IMR-90 (cell line): ENCODE measurements at places on chromosomes 7 and 10. TPM values are rescaled to one million over a fixed set of nuclear protein-coding genes. Genes with fewer than 3 reads are reported as not detected.
A peak's percentile ranks its signal among the peaks of the same experiment; 100 is the strongest.

Gene ZFAND2A
- total RNA-seq: 9.4 and 11.8 TPM in 2 replicates

Gene EPO
- not detected in 2 replicates for total RNA-seq

Gene MACC1
- total RNA-seq: under 0.01 TPM in 2 replicates

Gene ITPRID1
- total RNA-seq: not detected in 2 replicates

Gene FEZF1
- total RNA-seq: not detected in 2 replicates

Gene OR13A1
- not detected in 2 replicates for total RNA-seq

DNA sequence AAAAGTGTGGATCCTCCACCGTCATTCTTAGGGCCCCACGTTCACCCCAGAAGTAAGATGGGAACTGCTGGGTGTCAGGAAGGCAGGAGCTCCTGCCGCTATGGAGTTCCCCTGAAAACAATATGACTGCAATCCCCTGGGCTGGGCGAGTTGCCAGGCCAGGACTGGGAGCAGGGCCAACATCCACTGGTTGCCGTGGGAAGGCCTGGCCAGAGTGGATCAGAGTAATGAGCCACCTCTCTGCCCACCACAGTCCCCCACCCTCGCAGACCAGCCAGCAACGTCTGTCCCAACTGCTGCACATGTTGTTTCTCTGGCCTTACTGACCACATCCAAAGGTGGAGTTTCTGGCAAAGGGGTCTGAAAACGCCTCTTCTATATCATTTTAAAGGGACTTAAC, 86.6 kb downstream of the STRA8 start:
- H3K4me1 ChIP-seq: peaks cover 2% of the 10 kb centered on the region
- H3K4me3 ChIP-seq: no peak overlapping the region
- no peak overlapping the region for H3K27ac ChIP-seq
- H3K27me3 ChIP-seq: peaks cover 11% of the 10 kb centered on the region

DNA sequence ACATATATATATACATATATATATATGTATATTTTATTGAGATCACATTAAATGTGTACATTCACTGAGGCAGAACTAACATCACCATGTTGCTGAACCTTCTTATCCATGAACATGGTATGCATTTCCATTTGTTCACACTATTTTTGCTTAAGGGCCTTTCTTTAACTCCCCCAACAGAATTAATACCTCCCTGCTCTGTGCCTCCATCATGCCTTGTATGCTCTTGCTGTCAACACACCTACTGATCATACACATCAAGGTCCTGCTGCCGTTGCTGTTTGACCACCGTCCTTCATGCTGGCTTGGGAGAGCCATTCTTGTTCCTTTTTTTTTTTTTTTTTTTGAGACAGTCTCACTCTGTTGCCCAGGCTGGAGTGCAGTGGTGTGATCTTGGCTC, 43.5 kb downstream of the EPHB4 start:
- H3K4me1 ChIP-seq: no peaks in the 10 kb centered on the region
- DNase-seq: no peak
- H3K36me3 ChIP-seq: no peaks in the 10 kb centered on the region
- H3K27ac ChIP-seq: no peak overlapping the region

GRCh38 chr7:128217030-128217805, 23.9 kb upstream of the LEP start:
- peaks cover 6% of the 10 kb centered on the region for H3K4me1 ChIP-seq
- H3K27me3 ChIP-seq: peaks cover 17% of the 10 kb centered on the region
- H3K4me3 ChIP-seq: no peak overlapping the region
- no peaks in the 10 kb centered on the region for H3K36me3 ChIP-seq

- H3K27me3 ChIP-seq: peaks cover 15% of the 10 kb centered on the region; the same call in 1 of the 2 replicates
- no peaks in the 10 kb centered on the region for H3K36me3 ChIP-seq
- H3K27ac ChIP-seq: no peak overlapping the region
- no peak overlapping the region for H3K4me3 ChIP-seq
- DNase-seq: no peak
- no peaks in the 10 kb centered on the region for H3K4me1 ChIP-seq
Measured at GRCh38 chr10:118246332-118247295, 95.5 kb downstream of the FAM204A start.

- H3K4me1 ChIP-seq: peaks cover 4% of the 10 kb centered on the region
- H3K36me3 ChIP-seq: no peaks in the 10 kb centered on the region
- no peak overlapping the region for H3K27ac ChIP-seq
Measured at GRCh38 chr7:18889436-18889835, 228.0 kb downstream of the TWIST1 start.

DNA sequence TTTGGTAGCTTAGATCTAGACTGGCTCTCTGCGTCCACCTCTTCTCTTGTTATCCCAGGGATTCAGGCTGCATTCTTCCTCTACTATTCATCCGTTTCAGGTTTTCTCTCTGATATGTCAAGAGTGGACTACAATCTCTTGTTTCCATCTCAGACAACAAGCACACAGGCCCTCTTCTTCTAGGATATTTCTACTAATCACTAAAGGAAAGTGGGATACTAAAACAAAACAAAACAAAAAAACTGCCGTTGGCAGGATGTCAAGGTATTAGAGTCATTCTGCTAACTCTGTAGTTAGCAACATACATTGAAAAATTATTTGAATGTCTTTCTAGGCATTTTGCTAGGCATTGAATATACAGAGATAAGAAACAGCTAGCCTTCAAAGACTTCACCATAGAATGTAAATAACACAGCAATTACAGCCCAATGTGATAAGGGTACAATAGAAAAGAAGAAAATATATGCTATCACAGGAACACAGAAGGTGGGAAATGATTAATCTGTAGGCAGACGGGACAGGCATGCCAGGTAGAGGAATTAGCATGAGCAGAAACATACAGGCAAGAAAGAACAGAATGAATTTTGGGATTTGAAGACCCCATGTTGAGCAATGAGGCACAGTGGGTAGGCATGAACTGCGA, 210.5 kb downstream of the CSTF2T start:
- H3K36me3 ChIP-seq: no peaks in the 10 kb centered on the region
- H3K27ac ChIP-seq: no peak overlapping the region
- no peak for DNase-seq
- no peak overlapping the region for H3K4me3 ChIP-seq
- H3K4me1 ChIP-seq: 0 out of 2 replicates have a peak, but pooled peaks cover 2% of the 10 kb centered on the region
- H3K27me3 ChIP-seq: no peaks in the 10 kb centered on the region

DNA sequence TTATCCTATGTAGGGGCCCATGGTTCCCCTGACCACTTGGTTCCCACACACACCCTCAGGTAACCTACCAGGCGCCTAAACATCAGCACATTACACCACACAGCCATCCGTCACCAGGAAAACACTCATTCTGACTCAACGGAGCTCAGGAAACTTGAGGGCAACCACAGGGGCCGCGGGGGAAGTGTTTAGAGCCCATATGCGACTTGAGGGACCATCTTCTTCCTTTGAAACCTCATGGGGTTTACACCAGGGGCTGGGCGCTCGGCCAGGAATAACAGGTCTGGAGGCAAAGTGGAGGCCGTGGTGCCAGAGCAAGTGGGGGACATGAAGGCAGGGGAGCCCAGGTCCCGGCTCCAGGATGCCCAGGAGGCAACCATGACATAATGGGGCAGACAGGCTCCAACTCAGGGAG, 1.5 kb downstream of the STX1A start:
- H3K27me3 ChIP-seq: no peaks in the 10 kb centered on the region
- peak overlapping the region; percentile 47; the same call in 1 of the 2 replicates for H3K27ac ChIP-seq
- H3K4me3 ChIP-seq: no peak overlapping the region
- peaks cover 2% of the 10 kb centered on the region; the same call in 1 of the 2 replicates for H3K36me3 ChIP-seq
- H3K4me1 ChIP-seq: peaks cover 28% of the 10 kb centered on the region

DNA sequence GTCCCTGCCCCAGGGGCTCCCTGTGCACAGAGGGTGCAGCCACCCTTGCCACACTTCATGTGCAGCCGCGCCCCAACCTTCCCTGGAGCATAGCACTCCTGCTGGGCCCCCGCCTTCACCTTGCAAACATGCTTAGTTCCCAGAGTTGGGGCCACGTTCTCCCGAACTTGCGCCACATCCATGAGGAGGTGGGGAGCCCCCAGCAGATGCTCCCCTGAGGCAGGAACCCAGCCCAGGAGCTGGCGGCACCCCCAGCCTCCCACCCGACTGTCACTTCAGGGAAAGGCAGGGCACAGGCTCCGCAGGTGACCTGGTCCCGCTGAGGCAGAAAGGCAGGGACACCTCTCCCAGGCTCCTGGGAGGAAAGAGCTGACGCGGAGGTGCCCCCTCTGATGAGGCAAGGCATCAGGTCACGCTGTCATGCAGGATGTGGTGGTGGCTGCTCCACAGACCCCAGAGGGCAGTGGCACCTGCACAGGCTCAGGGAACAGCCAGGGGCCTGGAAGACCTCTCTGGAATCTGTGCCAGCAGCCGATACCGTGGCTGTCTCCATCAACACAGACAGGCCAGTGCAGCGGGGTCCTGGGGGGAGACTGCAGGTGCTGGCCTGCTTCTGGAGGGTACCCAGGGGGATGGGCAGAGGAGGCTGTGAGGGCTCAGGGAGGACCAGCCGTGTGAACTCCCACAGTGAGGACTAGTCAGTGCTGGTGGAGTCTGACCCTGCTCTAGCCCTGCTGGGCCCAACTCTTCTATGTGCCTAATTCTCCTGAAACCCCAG, 221.3 kb downstream of the MAD1L1 start:
- 0 out of 2 replicates have a peak, but pooled peaks cover 2% of the 10 kb centered on the region for H3K36me3 ChIP-seq
- H3K4me1 ChIP-seq: peaks cover 7% of the 10 kb centered on the region; the same call in 1 of the 2 replicates
- no peak for DNase-seq
- no peak overlapping the region for H3K4me3 ChIP-seq
- no peaks in the 10 kb centered on the region for H3K27me3 ChIP-seq

DNA sequence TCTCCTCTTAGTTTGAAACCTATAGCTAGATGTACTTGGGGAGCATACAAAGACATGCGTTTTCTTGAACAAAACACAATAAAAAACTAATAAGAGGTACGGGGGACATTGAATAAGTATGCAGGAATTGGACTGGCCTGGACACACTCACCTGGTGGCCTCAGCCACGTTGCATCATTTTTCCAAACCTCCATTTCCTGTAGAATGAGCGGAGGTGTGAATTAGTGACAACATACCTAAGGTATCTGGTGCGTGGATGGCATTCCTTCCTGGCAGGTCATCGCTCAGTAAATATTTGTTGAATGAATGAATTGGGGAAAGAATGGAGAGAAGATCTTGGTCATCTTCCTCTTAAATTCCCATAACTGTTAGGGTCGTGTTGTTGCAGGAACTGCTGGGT, 103.2 kb upstream of the CTBP2 start:
- H3K4me3 ChIP-seq: no peak overlapping the region
- no peaks in the 10 kb centered on the region; the same call in 1 of the 2 replicates for H3K4me1 ChIP-seq
- no peaks in the 10 kb centered on the region for H3K36me3 ChIP-seq

GRCh38 chr10:127756264-127756663, 19.3 kb downstream of the FOXI2 start:
- no peak overlapping the region for H3K4me3 ChIP-seq
- H3K27ac ChIP-seq: no peak overlapping the region
- no peaks in the 10 kb centered on the region for H3K36me3 ChIP-seq
- H3K4me1 ChIP-seq: no peaks in the 10 kb centered on the region

- peaks cover 17% of the 10 kb centered on the region for H3K27me3 ChIP-seq
- no peak overlapping the region for H3K4me3 ChIP-seq
- H3K27ac ChIP-seq: no peak overlapping the region
- H3K4me1 ChIP-seq: peaks cover 2% of the 10 kb centered on the region; the same call in 1 of the 2 replicates
- DNase-seq: peak; percentile 89
Measured at GRCh38 chr10:110629680-110630191, 14.4 kb upstream of the RBM20 start.

GRCh38 chr7:45984386-45985295, 63.6 kb upstream of the IGFBP3 start:
- H3K27ac ChIP-seq: no peak overlapping the region
- no peaks in the 10 kb centered on the region for H3K36me3 ChIP-seq
- no peak overlapping the region for H3K4me3 ChIP-seq
- peaks cover 16% of the 10 kb centered on the region for H3K4me1 ChIP-seq

- no peaks in the 10 kb centered on the region for H3K36me3 ChIP-seq
- H3K4me1 ChIP-seq: no peaks in the 10 kb centered on the region
- no peak overlapping the region for H3K4me3 ChIP-seq
Measured at GRCh38 chr10:71700731-71701368, 18.7 kb downstream of the C10orf105 start.

DNA sequence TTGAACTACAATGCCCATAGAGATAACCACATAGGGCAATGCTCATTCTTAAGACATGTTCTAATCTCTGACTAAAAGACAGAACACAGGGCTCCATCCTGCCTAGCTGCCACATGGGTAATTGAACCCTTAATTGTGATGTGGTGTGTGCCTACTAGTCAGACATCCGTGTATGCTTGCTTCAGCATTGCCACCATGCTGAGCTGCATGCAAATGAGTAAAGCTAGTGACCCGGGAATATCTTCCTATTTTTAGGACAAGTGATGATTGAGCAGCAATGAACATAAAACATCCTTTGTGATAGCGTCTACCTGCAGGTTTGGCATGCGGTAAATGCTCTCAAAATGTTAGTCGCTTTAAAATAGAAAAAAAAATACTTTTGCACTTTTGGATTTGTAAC, 115.8 kb downstream of the MAGI2 start:
- H3K27me3 ChIP-seq: no peaks in the 10 kb centered on the region
- H3K4me3 ChIP-seq: no peak overlapping the region
- DNase-seq: no peak
- no peaks in the 10 kb centered on the region for H3K4me1 ChIP-seq

- DNase-seq: no peak
- H3K27ac ChIP-seq: no peak overlapping the region
- no peaks in the 10 kb centered on the region for H3K4me1 ChIP-seq
- H3K36me3 ChIP-seq: peaks cover 91% of the 10 kb centered on the region
Measured at GRCh38 chr7:2376351-2377154, 21.9 kb downstream of the EIF3B start.

DNA sequence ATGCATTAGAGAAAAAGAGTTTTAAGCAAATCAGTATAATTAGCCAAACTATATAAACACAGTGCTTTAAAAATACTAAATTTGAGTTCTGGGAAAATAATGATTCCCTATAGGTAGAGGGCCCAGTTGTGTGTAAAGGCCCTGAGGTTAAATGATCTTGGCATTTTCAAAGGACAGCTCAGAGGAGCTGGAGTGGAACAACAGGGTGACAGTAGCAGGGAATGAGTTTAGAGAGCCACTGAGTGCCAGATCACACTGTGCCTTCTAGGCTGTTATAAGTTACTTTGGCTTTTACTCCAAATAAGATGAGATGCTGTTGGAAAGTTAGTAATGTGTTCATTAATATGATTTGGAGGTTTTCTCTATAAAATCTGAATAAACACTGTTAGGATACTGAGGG, 34.6 kb downstream of the VWDE start:
- H3K4me3 ChIP-seq: no peak overlapping the region
- H3K36me3 ChIP-seq: no peaks in the 10 kb centered on the region
- DNase-seq: no peak
- H3K4me1 ChIP-seq: no peaks in the 10 kb centered on the region
- H3K27me3 ChIP-seq: no peaks in the 10 kb centered on the region

GRCh38 chr7:135942614-135943013, 34.5 kb downstream of the MTPN start:
- no peak overlapping the region for H3K27ac ChIP-seq
- no peak for DNase-seq
- no peak overlapping the region for H3K4me3 ChIP-seq
- 0 out of 2 replicates have a peak, but pooled peaks cover under 1% of the 10 kb centered on the region for H3K4me1 ChIP-seq
- peaks cover 3% of the 10 kb centered on the region for H3K36me3 ChIP-seq

- DNase-seq: peak; percentile 70
- no peaks in the 10 kb centered on the region for H3K27me3 ChIP-seq
- peaks cover 44% of the 10 kb centered on the region for H3K36me3 ChIP-seq
- no peak overlapping the region for H3K27ac ChIP-seq
- peaks cover 24% of the 10 kb centered on the region for H3K4me1 ChIP-seq
Measured at GRCh38 chr10:119333146-119333792, 125.9 kb downstream of the GRK5 start.

- no peak for DNase-seq
- no peaks in the 10 kb centered on the region for H3K36me3 ChIP-seq
- peaks cover 2% of the 10 kb centered on the region; the same call in 1 of the 2 replicates for H3K27me3 ChIP-seq
- peaks cover 7% of the 10 kb centered on the region for H3K4me1 ChIP-seq
Measured at GRCh38 chr10:77311186-77311585, 326.4 kb downstream of the KCNMA1 start.
